Dorsolateral prefrontal cortex (tissue), 122 donors: ENCODE measurements at places on chromosomes 2 and 18.

- DNase-seq: no peak
Measured at GRCh38 chr2:62302631-62303435, 106.9 kb downstream of the B3GNT2 start.

DNA sequence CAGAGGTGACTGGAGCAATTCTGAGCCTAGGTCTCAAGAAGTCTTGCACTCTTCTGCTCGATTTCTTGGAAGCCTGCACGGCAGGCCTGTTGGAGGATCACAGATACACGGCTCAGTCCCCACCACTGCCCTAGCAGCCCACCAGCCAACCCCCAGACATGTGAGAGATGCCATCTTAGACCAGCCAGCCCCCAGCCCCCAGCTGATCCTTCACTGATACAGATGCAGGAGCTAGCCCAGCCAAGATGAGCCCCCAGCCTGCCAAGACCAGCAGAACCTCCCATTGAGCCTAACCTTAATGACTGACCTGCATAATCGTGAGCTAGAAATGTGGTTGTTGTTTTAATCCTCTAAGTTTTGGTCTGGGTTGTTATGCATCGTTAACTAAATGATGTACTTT is 47.5 kb downstream of the INHBB start:
- no peak for DNase-seq

- peak; percentile 58 for DNase-seq
Measured at GRCh38 chr2:102226612-102227391, 40.0 kb downstream of the IL1RL2 start.

GRCh38 chr2:212970132-212970531 is 181.3 kb downstream of the IKZF2 start:
- no peak for DNase-seq

- DNase-seq: no peak
Measured at GRCh38 chr2:234095301-234095700, 44.8 kb downstream of the SPP2 start.

- DNase-seq: no peak
Measured at GRCh38 chr18:78973357-78974083, 6.1 kb upstream of the SALL3 start.

DNA sequence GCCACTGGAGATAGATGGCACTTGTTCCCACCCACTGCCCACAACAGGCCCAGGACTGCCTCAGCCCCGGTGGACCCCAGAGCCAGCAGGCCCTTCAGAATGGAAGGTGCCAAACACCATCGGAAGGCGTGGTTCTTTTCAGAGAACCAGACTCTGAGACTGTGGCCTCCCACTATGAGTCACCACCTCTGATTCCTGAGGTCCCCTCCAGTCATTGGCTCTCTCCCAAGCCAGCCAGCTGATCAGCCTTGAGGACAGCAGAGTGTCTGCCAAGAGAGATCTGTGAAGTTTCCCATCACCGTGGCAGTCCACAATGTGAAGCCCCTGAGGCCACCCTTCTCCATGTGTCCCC is 10.4 kb upstream of the MAP3K2 start:
- no peak for DNase-seq

DNA sequence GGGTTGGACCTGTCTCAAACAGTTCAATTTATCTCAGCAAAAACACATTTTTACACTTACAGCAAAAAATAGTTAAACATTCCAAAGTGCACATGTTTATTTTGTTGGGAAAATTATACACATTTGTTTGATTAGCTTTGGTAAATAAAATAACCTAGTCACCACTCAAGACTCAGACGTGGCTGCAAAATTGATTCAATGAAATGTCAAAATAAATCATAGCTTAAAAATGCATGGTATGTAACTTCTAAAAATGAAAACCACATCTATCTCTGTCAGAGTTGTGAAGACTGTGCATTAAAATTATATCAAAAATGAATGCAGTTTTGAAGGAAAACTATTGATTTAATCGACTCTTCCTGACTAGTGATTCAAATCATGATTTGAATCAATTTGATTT is 56.7 kb downstream of the GALNT14 start:
- DNase-seq: no peak

DNA sequence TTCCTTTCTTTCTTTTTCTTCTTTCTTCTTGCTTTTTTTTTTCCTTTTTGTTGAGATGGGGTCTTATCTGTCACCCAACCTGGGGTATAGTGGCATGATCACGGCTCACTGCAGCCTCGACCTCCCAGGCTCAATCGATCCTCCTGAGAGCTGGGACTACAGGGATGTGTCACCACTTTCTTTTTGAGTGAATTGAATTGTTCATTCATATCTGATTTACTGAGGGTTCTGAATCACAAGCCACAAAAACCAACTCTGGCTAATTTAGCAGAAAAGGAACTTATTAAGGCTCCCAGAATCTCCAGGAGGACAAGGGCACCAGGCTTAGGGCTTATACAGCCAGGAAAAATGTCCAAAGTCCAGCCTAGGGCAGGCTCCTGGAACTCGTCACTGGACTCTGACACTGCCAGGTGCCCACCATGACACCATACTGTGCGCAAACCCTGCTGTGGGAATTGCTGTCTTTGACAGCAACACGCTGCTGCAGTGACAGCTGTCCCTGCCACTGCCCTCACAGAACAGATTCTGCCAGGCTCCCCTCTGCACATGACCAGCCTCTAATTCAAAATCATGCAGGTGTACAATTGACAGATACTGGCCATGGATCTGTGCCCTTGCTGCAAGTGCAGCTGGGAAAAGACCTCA is 42.9 kb upstream of the EML6 start:
- no peak for DNase-seq

- no peak for DNase-seq
Measured at GRCh38 chr2:129388870-129389269, 590.6 kb upstream of the RAB6C start.

- DNase-seq: no peak
Measured at GRCh38 chr18:9790261-9790660, 82.2 kb downstream of the RAB31 start.

- no peak for DNase-seq
Measured at GRCh38 chr2:170521299-170521698, 193.8 kb upstream of the SP5 start.

GRCh38 chr2:193520709-193521458 is 1326.2 kb upstream of the TMEFF2 start:
- DNase-seq: no peak

- DNase-seq: no peak
Measured at GRCh38 chr2:44706681-44707553, 234.6 kb upstream of the SIX3 start.

DNA sequence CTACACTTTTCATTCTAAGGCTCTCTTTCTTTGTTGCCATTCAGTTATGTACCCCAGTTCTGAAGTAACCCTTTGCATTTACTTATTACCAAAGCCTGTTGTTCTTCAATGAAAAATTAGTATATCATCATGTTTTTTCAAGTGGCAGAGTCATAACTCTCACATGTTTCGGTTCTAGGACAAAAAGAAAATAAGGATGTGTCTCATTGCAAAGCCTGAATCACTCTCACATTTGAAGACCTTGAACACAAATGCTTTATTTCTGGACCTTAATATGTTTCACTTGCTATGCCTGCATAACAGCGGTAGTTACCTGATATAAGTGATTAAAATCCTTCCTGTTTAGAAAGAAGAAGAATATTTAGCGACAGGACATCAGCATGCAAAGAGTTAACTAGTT is 49.1 kb downstream of the ZEB2 start:
- no peak for DNase-seq

DNA sequence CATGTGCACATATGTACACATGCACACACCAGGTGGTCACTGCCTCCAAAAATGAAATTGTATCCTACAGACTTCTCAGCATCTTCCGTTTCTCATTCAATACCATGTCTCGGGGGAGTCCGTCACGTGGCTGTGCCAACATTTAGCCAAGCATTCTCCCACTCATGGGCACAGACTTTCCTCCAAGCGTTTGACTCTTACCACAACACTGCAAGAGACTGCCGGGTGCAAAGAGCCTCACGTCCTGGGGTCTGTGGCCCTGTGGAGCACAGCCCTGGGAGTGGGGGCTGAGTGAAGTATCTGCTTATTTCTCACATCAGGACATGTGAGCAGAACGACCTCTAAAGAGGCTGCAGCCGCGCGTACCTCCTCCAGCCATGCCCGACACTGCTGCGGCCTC is 28.0 kb downstream of the HDAC4 start:
- DNase-seq: peak; percentile 14

- DNase-seq: no peak
Measured at GRCh38 chr2:219662566-219662965, 35.1 kb downstream of the SLC4A3 start.

DNA sequence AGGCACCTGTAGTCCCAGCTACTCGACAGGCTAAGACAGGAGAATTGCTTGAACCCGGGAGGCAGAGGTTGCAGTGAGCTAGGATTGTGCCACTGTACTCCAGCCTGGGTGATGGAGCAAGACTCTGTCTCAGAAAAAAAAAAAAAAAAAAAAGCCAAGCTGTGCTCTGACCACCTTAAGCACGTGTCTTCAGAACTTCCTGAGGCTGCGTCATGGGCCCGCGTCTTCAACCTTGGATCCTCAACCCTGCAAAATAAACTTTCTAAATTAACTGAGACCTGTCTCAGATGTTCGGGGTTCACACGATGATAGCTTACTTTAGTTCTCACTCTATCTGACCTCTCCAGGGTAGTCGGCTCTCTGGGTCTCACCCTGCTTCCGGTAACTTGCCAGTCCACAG is 65.8 kb upstream of the CABLES1 start:
- DNase-seq: no peak

- DNase-seq: no peak
Measured at GRCh38 chr2:235498946-235499812, 5.3 kb downstream of the AGAP1 start.

DNA sequence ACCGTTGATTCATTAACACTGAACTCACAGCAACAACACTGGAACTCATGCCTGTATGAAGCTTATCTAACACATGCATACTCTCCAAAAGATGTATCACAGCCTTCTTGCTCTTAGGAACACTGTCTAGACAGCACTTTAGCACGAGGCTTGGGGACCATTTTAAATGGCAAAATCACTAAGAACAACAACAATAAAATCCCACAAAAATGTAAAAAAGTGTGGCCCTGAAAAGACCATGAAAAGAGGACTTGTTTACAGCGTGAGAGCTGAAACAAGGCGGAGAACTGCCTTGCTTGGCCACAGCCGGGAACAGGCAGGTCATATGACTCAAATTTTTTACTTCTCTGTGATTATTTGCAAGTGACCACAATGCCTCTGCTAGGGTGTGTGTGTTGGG is 48.1 kb downstream of the CHN1 start:
- DNase-seq: no peak

DNA sequence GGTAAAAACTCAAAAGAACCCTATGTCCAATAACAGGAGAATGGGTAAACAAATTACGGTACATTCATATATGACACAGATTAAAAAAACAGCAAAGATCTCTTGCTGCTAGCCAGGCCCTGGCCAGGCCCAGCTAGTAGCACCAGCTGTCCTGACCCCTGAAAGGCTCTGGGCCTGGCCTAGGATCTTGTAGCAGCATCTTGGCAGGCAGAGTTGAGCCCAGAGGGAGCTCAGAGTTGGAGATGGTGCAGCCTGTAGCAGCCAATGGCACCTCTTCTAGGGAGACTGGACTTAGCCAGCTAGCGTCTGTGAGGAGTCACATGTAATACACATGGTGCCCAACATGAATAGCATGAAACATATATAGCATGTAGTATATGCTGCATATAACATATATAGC is 69.1 kb downstream of the HS6ST1 start:
- DNase-seq: no peak

DNA sequence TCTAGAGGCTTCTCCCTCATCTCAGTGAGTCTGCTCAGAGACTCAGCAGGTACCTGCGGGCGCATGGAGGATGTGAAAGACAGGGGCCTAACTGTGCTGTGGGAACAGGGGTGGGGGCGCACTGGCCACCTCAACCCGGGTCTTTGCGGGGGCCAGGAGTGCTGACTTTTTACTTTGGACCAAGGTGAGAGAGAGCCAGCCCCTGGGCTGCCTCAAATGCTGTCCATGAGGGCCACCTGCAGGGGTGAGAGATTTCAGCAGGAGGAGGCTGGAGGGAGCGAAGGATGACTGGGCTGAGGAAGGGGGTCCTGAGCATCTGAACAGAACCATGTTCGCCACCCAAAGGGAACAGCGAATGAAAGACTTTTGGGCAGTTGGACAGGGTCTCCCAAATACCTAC is 129.4 kb downstream of the TNS1 start:
- DNase-seq: no peak

- DNase-seq: peak; percentile 71
Measured at GRCh38 chr2:149330127-149331022, at the start of gene LYPD6. Gene LYPD6 (plus strand): TSS chr2:149330587. CDS start chr2:149437709, 107,122 bp downstream.

- no peak for DNase-seq
Measured at GRCh38 chr18:3608488-3608887, 158.5 kb downstream of the TGIF1 start.

DNA sequence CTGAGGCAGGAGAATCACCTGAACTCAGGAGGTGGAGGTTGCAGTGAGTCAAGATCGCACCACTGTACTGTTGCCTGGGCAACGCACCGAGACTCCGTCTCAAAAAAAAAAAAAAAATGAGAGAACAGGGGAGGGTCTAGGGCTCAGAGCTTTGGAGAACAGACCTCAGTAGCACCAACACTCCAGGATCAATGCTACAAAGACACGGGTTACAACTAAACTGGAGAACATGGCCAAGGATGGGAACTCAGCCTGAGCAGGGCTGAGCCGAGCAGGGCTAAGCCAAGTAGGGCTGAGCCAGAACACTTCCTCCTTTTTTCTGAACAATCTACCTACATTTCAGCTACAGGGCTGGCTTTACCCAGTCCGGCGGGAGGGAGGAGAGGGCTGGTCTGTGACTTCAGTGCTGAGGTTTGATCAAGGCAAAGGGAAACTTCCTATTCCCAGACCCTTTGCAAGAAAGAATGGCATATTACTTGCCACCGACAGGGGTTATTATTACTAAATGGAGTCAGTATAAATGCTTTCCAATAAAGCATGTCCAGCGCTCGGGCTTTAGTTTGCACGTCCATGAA is 2.9 kb upstream of the CASP8 start:
- DNase-seq: no peak

GRCh38 chr2:230869914-230870543 is 5.3 kb downstream of the ITM2C start:
- no peak for DNase-seq

DNA sequence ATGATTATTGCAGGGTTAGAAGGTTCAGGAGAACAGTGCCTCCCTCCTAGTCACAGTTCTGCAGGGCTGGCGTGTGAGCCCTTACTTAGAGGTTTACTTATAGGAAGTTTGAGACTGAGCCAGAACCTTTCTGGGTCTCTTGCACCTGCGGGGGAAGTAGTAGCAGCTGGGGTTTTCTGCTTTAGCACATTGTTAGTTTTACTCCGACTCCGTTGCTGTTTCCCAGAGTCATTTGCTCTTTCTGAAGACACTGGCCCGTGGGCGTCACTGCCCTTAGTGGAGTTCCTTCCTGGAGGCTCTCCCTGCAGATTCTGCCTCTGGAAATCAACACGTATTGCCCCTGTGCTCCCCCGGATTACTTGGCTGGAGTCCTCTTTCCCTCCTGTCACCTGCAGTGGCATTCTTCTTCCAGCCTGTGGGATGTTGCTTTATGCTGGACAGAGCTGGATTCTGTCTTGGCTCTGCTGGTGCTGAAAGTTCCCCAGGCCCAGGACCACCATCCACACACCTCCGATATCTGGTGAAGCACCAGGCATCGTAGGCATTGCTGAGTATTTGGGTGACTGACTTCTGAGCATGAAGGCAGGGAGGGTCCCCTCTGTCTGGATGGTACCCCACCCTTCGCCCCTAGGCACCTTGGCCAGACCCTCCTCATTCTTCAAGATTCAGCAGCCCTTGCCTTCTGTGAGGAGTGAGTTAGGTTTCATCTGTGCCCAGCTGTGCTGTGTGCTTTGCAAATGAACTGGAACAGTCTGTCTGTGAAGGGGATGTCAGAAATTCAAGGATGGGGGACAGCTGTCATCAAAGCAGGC is 51.7 kb downstream of the AGAP1 start:
- DNase-seq: no peak

GRCh38 chr2:4900242-4900641 is 791.9 kb upstream of the SOX11 start:
- no peak for DNase-seq
